ENCODE measurements at places on chromosomes 5 and 9.
A peak's percentile ranks its signal among the peaks of the same experiment; 100 is the strongest.

DNA sequence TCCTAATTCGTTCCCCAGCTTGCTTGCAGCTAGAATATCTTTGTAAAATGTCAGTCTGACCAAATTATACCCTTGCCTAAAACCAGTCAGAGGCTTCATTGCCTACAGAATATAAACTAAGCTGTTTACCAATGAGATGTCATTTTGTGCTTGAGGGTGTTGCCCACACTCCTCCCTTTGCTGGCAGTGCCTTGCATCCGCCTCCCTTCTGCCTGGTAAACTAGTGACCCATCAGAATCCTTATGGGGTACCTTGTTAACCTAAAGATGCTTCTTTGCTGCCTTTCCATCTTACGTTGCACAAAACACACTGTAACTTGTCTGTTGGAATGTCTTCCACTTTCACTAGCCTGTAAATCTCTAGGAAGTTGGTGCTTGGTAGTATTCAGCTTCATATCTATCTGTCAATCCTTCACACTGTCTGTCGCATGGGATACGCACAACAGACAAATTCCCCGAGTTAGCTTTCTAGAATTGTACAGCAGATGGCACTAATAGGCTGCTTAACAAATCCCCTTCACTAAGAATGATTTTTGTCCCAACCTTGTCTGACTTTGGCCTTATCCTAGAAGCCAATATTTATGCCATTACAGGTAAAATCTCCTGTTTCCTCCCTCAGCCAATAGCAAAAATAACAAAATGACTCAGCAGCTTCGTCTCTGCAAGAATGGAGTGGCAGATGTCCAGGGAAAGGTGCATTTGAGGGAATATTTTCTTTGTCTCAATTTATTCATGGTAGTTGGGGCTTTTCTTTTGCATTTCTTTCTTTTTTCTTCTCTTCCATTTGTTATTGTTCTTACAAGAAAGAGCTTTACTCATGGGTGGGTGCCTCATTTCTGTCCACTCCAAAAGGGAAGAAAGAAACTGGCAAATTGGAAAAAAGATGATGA, 3.0 kb downstream of the NUDT2 start:
- no peak for DNase-seq

- DNase-seq: no peak
Observed at GRCh38 chr5:43123887-43124286, 3.2 kb downstream of the ZNF131 start.

GRCh38 chr5:179227229-179227579, 118.1 kb downstream of the ADAMTS2 start:
- peak; percentile 71 for DNase-seq

DNA sequence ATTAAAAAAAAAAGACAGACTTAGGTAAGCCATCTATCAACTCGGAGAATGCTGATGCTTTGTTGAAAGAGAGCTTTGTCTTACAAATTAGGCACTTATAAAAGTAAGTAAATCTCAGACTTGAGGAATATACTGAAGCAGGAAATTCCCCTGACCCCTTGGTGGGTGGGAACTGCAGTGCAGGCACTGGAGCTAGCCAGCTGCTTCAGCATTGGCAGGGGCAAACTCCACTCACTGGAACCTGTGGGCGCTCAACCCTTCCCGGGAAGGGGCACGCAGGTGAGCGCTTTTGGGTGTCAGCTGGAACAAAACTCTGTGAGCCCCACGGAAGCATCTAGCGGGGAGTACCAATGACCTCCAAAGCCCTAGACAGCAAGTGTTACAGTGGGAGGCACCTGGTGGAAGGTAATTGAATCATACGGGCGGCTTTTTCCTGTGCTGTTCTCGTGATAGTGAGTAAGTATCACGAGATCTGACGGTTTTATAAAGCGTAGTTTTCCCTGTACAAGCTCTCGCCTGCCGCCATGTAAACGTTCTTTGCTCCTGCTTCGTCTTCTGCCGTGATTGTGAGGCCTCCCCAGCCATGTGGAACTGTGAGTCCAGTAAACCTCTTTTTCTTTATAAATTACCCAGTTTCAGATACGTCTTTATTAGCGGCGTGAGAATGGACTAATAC, 628.0 kb upstream of the CDH18 start:
- no peak for DNase-seq

GRCh38 chr5:149887622-149888183, 56.9 kb downstream of the PDE6A start:
- no peak for DNase-seq

- no peak for DNase-seq
Observed at GRCh38 chr5:91110686-91111085, 272.4 kb downstream of the ARRDC3 start.

- no peak for DNase-seq
Observed at GRCh38 chr9:87292449-87293191, 205.0 kb upstream of the DAPK1 start.

GRCh38 chr5:170307575-170308465, 10.2 kb upstream of the LCP2 start:
- no peak for DNase-seq

DNA sequence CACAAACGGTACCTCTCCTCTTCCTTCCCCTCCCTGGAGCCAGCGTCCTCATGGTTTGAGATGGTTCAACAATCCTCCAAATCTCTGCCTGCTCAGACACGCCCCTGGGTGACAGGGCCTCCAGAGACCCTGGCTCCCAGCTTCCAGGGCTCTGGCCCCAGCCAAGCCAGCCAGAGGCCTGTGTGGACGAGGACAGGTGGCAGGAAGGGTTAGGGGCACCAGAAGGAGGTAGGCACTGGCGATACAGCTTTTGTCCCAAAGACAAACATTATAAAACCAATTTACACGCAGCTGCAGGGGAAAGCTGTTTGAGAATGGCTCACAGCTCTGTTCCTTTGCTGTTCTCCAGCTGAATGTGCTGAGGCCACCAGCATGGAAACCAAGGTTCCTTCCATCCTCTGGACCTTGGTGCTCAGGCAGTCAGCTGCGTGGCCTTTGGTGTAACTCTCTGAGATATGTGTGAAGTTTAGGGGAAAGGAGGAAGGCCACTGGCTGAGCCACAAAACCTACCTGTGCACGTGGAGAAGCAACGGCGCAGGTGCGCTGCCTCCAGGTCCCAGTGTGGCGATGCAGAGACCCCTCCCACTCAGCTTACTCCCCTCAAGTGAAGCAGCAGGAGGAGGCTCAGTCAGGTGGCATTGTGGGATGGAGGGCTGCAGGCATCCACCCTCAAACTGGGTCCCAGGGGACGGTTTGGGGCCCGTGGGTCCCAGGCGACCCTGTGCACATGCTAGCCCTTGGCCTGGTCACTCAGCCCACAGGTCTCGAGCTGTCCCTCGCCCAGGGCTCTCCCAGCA, 4.3 kb upstream of the QRFP start:
- DNase-seq: no peak

GRCh38 chr5:145991044-145991575, 54.7 kb downstream of the SH3RF2 start:
- DNase-seq: no peak

GRCh38 chr5:32539981-32540845, 45.1 kb upstream of the SUB1 start:
- DNase-seq: no peak

DNA sequence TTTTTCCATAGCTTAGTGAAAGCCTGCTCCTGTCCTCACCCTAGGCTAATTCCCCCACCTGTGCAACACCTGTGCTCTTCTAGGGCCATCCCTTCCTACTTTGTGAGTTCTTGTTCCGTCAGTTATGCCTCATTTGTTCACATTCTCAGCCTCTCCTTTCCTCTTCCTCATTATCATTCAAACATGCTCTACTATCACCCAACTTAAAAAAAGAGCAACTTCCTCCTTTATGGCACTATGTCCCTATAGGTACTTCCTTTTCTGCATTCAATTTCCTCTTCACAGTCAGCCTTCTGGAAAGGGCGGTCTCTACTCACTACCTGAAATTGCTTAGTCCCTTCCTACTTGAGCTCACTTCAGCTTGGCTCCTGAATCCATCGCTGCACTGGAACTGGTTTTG, 111.8 kb upstream of the LHFPL2 start:
- DNase-seq: no peak

DNA sequence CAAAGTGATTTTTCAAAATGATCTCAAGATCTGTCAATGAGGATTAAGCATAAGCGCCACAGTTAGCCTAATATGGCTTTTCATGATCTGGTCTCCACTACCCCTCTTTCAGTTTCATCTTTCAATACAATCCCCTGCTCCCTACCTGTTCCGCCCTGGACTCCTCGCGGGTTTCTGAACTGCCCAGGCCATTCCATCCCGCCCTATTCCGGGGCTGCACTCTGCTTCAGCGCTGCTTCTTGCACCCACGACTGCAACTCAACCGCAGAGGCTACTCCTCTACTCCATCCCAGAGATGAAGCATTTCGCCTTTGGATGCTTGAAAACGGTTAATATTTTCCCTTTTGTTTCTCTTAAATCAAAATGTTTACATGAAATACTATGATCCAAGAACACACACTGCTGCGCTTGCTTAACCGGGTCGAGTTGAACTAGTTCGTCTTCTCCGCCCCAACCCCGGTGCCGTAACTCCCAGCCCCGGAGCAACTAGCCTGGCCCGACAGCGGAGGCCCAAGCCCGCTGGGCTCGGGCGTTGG, 716 bp upstream of the OTULIN start:
- no peak for DNase-seq

GRCh38 chr5:86679949-86680348, 62.2 kb downstream of the COX7C start:
- no peak for DNase-seq

- DNase-seq: no peak
Observed at GRCh38 chr5:122392824-122393223, 80.8 kb downstream of the SNCAIP start.

GRCh38 chr5:38453921-38454320, 102.5 kb downstream of the LIFR start:
- DNase-seq: no peak

GRCh38 chr5:107633171-107633901, 37.4 kb downstream of the EFNA5 start:
- no peak for DNase-seq

DNA sequence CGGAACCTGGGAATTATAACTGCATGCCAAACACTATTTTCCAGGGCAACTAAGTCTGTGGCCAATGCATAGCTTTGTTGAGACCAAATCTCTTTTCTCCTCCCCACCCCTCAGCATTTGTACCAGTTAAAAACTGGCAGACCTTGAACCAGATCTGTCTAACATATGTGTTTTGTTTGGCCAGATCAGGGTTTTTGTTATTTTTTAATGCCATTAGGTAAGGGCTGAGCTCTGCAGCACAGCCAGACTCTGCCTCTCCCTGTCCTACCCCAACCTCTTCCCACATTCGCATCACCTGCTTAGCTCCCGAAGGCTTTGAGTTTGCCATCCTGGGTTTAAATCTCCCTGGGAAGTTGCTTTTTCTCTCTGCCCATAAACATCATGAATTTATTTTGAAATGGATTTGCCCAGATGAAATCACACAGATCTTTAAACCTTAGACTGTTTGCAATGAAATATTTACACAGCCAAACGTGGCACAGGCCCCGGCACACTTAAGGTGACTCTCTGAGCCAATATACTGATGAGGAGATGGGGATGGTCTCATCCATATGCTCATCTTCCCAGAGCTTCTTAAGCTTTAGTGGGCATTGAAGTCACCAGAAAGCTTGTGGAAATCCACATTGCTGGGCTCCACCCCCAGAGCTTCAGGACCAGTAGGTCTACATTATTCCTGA, 54.0 kb upstream of the ALDH1B1 start:
- no peak for DNase-seq

GRCh38 chr5:21672911-21673310, 1180.2 kb downstream of the CDH12 start:
- DNase-seq: no peak

DNA sequence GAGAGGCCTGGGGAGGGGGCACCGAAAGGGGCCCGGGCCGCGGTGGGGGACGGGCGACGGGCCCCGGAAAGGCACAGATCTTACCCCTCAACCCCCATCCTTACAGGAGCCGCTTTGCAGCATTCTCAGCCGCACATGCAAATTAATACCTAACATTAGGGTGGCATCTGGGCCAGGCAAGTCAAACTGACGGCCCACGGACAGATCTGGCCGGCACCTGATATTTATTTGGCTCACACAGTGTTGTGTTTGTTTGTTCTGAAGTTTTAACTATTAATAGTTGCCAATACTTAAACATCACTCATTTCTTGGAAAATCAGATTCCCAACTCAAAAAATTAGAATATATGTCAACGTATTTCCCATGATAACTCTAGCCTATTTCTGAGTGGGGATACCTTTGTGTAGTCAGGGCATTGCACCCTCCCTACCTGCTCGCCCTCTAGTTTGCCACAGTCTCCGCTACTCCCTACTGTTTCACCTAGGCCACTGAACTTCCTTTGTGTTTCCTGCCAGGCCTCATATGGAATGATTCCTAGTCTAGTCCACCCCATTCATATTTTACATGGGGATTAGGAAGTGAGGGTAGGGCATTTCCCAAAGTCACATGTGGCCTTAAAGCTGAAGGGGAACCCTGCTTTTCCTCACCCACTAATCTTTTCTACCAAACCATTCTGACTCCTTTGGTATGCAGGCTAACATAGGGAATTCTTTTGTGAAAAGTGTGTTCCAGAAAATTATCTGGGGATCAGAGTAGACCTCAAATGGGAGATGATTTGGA, 71.9 kb upstream of the LARP1 start:
- DNase-seq: no peak

DNA sequence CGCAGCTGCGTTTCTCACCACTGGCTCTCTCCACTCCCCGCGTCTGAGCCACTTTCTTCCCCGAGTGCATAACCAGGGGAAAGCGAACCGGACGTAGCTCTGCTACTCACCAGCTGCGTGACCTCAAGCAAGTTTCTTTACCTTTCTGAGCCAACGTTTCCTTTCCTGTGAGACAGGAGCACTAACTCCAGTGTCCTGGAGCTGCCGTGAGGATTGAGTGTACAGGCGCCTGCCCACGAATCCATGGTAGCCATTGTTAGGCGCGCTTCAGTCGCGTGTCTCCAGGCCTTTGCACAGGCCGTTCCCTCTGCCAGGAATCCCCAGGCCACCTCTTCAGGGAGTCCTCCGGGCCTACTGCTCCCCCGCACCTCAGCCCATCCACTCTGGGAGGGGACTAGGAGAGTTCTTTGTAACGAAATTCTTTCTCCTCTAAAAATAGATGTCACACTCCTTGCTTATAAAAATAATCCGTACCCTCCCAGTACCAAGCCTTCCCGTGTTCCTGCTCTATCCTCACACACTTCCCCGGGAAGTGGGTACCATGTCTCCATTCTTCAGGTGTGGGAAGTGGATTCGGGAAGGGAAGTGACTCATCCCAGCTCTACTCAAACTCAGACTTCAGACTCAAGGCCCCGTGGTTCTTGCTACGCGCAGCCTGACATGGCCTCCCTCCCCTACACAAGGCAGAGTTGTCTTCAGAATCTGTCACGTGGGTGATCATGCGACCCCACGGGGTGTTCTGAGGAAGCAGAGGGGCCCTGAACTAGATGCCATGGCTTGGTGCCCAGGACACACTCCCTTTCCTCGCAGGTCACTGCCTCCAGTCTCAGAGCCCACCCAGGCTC, 16.1 kb upstream of the CRB2 start:
- DNase-seq: no peak

- no peak for DNase-seq
Observed at GRCh38 chr5:41682641-41683040, 172.2 kb upstream of the PLCXD3 start.

Measured in chondrocyte (in vitro differentiated cells).